NT2/D1 (cell line): ENCODE measurements at places on chromosomes 1 and 21.

DNA sequence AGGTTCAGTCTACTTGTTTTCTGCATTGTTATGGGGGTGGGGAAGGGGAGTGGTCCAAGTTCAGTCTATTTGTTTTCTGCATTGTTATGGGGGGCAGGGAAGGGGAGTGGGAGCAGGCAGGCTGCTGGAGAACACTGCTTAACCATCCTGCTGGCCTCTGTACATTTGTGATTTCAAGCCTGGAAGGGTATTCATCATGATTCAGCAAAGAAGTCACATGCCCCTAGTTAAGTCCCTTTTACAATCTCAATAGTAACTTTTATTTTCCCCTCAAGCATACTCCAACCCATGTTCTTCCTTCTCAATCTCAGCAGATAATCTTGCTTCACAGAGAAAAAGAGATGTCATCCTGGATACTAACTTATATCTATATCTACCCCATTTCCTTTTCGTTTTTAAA, 7.9 kb downstream of the LYST start:
- no peak for DNase-seq

DNA sequence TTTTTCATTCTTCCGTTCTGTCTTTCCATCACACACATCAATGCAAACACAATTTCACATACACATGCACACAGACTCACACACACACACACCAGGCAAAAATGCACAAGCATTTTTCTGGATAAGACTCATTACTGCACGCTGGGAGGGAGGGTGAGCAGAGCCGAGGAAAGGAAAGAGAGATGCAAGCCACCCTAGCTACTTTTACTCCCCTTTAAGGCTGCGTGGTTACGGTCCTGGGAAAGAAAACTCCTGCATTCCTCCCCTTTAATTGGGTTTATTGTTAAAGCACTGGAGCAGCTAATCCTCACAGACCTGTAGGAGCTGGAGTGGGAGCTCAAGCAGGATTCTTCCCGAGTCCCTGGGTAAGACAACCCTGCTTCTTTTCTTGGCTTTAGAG, at the start of gene CAMK1G:
Gene CAMK1G (plus strand): TSS at position 307 of the 400 bp plus-strand sequence. CDS start 11,270 bp downstream, outside the sequence.
- peak; percentile 63 for DNase-seq

- no peak for DNase-seq
These were observed 4.0 kb downstream of the ZBTB7B start for GRCh38 chr1:155006601-155007101.

- DNase-seq: no peak
These were observed 16.4 kb upstream of the CLSTN1 start for GRCh38 chr1:9840176-9840575.
